ENCODE measurements at places on chromosomes 4 and X.

DNA sequence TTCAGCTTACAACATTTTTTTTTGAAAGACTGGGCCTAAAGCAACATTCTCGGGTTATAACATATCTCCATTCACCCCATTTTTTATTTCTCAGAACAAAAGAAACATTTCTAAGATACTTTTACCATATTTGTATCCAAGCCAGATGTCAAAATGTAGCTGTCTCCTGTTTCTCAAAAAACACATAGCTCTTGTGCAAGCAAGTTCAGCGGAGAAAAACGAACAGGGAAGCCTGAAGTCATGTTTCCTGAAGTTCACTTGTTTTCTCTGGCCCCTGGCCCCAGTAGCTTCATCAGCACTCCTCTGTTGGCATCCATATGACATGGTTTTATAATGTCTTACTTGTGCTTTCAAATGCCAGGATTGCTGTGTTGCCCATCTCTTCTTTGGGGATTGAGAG lies 218.2 kb downstream of the BANK1 start:
- no peak for DNase-seq

DNA sequence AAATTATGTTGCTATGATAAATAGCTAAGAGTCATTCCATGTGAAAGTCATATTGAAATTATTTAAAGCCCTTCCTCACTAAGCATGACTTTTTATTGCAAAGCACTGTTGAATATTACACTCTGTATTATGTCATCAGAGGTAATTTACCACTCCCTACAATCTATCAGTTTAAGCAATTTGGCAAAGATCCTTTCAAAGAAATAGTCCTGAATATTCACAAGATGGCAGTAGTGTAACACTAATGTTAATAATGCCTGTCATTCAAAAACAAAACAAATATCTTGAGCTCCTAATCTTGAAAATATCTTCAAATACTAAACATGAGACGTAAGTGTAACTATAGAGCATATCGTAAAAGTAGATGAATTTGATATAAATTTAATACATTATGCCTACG lies 208.6 kb upstream of the TECRL start:
- no peak for DNase-seq

DNA sequence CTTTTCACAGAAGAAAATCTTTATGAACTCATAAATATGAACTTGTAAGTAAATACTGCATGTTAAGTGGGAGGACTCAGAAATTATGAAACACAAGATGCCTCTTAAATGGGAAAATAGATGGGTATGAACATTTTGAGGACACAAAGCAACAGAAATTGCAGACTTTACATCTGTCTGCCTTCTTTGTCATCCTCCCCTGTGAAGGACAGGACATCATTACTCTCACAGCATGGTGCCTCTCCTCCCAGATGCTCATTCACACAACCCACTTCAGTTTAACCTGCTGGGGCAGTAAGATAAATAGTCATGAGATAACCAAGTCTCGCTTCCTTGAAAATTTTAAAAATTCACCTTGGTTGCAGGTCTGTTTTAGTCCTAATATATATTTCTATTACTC lies 144.5 kb downstream of the APBB2 start:
- no peak for DNase-seq

DNA sequence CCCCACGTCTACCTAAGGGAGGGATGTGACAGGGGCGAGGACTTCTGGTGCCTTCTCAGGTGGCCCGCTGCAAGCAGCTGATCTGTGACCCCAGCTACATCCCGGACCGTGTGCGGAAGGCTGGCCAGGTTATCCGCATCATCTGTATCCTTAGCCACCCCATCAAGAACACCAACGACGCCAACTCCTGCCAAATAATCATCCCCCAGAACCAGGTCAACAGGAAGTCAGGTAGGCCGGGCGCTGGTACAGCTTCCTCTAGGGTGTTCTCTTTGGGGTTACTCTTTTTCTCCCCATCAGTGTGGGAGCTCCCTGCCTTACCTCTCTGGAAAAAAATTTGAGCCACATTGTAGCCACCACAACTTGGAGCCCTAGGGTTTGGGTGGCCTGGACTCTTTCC lies 2.4 kb upstream of the FAM50A start:
- DNase-seq, result no peak

GRCh38 chr4:58507079-58507478 lies 1396.9 kb upstream of the IGFBP7 start:
- DNase-seq, result no peak

DNA sequence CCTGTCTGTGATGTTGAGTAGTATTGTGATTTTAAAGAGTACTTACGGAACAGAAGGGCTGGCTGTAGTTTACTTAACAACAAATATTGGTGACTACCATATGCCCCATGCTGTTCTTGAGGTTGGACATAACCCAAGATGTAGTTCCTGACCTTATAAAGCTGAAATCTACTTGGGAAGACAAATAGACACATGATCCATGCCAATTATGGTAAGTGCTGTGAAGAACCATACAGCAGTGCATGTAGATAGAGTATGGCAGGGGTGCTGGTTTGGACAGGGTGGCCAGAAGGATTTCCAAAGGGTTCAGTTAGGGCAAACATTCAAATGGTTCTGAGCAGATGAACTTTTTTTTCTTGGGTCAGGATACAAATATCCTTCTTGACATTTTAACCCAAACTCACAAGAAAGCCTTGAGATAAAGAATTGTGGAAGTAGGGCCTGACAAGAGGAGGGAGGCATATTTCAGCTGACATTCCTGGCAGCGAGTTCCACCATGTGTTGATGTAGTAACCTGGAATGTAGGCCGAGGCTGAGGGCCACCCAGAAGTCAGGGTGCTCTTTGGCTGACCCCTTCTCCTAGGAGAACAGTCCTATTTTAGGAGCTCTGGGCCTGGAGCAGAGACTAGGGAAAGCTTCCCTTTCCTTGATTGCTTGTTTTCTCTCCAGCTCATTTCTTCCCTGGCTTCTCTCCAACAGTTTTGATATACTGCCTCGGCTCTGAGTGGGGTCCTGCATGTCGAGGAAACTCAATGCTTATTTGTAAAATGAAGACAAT lies 74.2 kb downstream of the FREM3 start:
- DNase-seq, result no peak

DNA sequence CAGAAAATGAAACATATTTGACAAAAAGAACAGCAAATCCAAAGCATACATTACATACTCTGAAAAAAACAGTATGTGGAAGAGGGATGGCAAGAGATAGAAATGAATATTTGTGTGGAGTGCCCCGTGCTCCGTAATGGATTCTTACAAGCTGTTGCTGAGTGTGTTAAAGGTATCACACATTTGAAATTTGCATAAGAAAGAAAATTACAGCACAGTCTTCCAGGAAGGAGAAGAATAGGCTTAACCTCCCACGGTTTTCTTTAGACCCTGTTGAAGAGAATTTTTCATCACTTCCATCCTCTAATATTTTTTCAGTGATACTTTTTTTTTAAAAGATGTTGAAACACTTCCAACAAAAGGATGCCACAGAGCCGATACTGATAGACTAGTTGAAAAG lies 1489.4 kb downstream of the RAPGEF2 start:
- DNase-seq, result no peak

DNA sequence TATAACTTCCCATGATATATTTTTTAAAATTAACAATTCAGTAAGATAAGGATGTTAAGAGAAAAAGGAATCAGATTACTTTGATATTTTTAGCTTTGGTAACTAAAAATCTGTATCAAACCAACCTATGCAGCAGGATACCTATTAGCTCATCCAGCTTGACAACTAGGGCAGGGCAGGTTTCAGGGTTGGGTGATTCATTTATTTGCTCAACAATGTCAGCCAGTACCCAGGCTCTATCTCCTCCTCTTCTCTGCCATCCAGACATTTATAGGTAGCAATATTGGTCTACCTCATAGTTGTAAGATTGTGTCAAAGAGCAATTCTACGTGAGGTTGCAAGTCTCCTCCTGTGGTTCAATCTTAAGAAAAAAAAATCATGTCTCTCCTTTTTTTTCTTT lies 421.9 kb downstream of the ANKRD50 start:
- DNase-seq, result no peak

- no peak for DNase-seq
Observed at GRCh38 chr4:141705747-141706377, 69.5 kb downstream of the IL15 start.

DNA sequence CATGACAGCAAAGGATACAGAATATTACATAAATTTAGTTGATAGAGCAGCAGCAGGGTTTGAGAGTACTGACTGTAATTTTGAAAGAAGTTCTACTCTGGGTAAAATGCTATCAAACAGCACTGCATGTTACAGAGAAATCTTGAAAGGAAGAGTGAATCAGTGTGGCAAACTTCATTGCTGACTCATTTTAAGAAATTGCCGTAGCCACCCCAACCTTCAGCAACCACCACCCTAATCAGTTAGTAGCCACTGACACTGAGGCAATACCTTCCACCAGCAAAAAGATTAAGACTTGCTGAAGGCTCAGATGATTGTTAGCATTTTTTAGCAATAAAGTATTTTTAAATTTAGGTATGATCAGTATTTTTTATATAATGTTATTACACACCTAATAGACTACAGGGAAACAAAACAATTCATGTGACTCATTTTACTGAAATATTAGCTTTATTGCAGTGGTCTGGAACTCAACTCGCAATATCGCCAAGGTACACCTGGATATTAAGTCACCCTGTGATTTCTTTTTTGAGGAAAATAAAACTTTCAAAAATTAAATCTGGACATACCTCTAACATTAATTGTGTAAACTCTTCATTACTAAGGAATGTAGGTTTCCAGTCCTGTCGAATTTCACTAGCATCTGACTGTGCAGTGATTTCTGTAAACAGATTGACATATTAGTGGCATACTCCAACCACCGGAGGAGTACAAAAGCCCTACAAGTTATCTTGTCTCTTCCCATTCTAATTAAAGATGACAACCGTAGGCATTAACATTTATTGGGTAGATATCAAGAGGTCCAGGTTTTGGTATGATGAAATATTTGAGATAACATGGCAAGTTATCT lies 71.1 kb downstream of the CLOCK start:
- no peak for DNase-seq

DNA sequence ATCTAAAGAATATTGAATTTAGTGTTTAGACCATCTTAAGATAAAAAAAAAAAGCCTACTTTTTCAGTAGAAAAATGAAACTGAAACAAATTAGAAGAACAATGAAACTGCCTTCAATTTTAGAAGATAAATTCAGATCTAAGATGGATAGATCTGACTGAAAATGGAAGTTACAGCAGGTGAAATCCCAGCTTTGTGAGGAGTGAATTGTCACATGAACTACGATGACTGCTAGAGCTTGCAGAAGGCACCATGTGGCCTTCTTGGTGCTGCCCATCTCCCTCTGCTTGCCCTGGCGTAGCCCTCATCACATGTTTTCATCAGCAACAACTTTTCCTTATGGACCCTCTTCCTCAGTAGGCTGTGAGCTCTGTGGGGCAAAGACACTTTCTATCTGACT lies 51.4 kb upstream of the EMCN start:
- no peak for DNase-seq

GRCh38 chr4:89256203-89256800 lies 51.3 kb downstream of the GPRIN3 start:
- DNase-seq, result no peak

GRCh38 chrX:153926858-153927671 lies 1.0 kb upstream of the ARHGAP4 start:
- DNase-seq, result peak; percentile 81

DNA sequence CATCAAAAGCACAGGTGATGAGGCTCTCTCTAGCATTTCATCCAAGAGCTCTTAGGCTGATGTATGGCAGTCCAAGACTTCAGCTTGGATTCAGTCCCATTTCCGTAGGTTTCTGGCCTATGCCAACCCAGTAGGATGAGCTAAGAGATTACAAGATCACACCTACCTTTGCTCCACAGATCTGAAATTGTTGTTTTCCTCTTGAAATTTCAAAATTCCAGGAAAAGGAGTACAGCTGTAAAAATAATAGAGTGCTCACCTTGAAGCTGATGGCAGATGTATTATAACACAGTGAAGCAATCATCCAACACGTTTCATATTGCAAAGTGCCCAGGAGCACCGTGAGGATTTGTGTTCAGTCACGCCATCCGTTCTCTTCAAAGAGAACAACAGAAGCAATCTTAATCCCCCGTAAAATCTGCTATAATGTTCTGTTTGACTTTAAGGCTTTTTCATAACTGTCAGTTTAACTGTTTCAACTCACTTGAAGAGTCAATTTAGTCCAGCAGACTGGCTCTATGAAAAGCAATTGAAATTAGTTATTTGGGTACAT lies 137.5 kb downstream of the CPE start:
- no peak for DNase-seq

DNA sequence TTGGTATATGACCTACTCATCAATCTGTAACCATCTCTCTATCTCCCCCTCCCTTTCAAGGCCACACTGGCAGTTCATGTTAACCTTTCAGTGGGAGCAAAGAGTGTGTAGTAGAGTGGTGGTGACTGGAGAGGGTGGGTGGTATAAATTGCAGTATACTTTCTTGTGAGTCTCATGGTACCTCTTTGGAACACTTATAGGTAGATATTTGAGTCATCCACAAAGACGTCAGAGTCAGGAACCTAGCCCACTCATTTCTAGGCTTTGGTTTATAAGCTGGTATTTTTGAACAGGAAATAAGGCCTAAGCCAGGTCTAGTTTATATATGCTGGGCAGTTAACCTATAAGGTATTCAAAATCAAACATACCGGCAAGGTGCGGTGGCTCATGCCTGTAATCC lies 36.3 kb downstream of the RLIM start:
- no peak for DNase-seq

DNA sequence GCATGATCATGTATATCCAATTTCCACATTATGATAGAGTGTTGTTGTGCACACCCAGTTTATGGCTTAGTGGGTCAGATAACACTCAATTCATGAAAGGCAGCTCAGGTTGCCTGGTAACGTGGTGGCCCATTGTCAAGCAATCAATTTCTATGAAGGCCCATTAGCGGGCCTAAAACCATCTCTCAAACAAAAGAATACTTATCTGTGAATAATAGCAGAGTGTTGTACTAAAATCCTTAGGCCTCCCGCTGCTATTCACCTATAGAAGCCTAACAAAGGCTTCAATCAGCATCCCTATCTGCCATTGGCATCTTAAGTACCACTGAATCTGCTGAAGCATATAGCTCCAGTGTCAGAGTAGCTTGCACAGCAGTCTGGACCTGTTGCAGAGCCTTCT lies 849.6 kb upstream of the POU3F4 start:
- no peak for DNase-seq

DNA sequence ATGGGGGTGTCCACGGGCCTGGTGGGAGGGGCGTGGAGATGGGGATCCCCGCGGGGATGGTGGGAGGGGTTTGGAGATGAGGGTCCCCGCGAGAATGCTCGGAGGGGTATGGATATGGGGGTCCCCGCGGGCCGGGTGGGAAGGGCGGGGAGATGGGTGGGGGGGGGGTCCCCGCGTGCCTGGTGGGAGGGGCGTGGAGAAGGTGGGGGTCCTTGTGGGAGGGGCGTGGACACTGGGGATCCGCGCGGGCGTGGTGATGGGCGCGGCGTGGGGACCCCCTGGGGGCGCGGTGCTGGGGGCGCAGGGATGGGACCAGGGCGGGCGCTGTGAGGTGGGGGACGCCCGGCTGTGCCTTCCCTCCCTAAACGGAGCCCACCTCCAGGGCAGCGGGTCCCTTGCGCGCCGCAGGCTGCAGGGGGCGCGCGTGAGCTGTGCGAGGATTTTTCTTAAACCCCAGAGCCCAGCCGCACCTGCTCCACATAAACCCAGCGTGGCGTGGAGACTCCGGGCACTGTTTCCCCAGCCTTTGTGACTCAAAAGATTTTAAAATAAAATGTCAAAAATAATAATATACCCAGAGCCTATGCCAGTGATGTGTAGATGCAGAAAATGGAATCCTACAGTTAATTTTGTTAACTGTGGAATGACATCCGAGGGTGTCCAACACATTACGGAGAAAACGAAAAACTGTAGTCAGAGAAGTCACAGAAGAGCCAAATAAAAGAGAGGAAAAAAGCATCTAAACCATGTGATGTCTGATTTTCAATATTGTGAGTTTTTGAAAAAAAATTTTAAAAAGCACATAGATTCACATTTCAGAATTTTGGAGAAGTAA lies 1.5 kb upstream of the ASMTL start:
- peak; percentile 54 for DNase-seq
